Adipocyte (in vitro differentiated cells): ENCODE measurements at places on chromosomes 11 and 22.

GRCh38 chr22:41522813-41523212 is 21.5 kb downstream of the POLR3H start:
- DNase-seq = no peak

- DNase-seq = no peak
These were observed 273.8 kb upstream of the B3GAT1 start for GRCh38 chr11:134685793-134686380.

GRCh38 chr22:49600891-49601431 is 226.7 kb downstream of the BRD1 start:
- DNase-seq = no peak

- DNase-seq = no peak
These were observed 63.4 kb downstream of the FLI1 start for GRCh38 chr11:128757235-128757711.

- no peak for DNase-seq
These were observed 339.1 kb upstream of the API5 start for GRCh38 chr11:42972741-42973140.

- peak; percentile 78 for DNase-seq
These were observed 8.7 kb downstream of the PNPLA5 start for GRCh38 chr22:43883012-43883661.

- no peak for DNase-seq
These were observed 1.3 kb downstream of the PYGM start for GRCh38 chr11:64758330-64759079.

DNA sequence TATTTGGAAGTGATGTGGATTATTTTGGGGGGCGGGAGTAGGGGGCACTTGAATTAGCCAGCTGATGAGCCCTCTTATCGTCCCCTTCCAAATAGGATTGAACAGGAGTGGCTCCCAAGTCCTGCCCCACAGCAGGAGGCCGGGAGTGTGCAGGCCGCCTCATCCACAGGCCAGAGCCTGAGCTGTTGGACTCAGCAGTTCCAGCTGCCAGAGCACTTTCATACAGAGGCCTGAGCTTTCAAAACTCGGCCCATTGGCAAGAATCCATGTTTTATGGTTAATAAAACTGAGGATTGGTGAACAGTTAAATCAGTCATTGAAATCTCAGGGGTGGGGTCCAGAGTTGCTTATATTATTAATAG is 9.6 kb downstream of the FAM118A start:
- peak; percentile 29 for DNase-seq

DNA sequence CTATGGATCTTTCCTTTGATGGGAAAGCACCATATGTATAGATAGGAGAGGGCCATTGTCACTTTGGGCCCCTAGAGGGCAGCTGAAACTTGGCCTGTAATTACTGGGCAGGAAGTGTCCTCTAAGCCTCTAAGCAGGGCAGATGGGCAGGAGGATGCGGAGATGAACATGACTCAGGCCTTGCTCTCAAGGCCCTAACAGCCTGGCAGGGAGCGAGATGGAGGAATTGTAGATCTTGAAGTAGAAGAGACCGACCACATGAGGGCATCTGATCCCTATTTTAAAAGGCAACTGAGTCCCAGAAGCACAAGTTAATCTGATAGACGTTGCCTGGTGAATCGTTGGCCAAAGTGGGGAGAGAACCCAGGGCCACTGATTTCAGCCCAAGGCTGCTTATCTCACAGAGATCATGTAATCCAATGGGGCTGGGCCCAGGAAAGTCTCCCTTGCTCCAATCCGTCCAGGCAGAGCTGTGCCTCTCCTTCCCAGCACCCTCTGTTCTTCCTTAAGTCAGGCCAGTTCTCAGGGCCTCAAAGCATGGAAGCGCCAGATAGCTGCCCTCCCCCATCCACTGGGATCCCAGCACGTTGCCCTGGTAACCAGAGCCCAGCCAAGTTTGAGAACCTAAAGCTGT is 2.5 kb upstream of the SEPTIN3 start:
- DNase-seq = peak; percentile 91

DNA sequence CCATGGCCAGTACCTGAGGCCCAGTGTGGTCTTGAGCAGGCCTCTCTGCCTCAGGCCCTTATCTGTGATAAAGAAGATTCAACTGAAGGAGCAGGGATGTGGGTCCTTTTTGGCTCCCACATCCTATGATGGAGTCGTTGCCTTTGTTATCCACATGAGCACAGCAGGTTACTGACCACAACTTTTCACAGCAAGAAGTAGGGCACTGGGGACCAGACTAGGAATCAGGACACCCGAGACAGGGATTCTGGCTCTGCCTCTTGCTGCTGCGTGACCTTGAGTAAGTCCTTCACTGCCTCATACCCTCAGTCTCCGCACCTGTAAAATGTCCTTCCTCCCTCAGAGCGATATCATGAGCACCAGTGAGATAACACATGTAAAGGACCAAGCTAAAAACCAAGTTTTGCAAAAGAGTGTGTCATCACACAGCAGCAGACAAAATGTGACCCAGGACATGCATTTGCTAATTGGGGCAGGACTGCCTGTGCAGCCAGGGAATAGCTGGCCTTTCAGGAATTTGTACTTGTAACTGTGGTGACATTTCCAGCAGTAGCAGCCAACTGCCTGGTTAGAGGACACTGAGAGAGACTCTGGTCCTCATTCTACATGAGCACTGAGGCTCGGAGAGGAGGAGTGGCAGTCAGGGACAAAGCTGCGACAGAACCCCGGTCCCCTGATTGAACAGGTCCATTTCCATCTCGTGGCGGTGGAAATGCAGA is 13.2 kb upstream of the SMIM35 start:
- DNase-seq = no peak

DNA sequence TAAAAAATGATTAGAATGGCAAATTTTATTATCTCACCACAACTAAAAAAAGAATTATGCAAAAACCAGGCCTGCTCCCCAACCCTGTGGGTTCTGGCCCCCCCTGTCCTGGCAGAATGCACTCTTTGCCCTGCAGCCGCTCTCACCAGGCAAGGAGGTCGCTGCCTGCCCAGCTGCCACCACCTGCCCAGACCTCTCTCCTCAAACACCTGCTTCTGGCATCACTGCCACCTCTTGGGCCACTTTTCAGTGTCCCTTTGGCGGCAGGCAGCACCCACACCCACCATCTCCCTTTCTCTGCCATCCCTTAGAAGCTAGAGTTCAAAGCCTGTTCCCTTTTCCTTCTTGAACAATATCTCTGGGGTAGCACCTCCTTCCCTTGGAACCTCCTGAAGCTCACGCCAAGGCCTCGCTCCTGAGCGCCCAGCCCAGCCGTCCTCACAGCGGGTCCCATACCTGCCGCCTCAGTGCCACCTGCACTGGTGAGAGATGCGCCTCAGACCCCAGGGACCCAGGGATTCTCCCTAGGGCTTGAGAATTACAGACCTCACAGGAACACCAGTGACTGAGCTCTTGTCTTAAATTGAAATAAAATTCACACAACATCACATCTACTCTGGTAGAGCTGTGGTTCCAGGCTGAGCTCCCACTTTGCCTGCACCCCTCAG is 44.6 kb downstream of the SGSM3 start:
- DNase-seq = no peak

DNA sequence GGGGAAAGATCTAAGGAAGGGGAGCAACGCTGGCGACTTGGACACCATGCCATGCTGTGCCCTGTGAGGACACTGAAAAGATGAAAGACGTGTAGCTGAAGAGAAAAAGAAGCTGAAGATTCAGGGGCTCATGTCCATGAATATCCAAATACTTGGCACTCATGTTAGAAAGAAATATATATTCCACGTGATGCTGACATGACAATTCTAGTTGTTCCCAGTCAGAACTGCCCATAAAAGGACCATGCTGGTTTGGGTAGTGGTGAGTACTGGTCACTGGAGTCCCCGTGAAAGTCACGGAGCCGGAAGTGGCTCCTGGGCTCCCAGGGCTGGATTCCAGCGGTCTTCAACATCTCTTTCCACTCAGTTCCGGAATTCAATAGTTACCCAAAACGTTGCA is 9.9 kb downstream of the MS4A15 start:
- no peak for DNase-seq

DNA sequence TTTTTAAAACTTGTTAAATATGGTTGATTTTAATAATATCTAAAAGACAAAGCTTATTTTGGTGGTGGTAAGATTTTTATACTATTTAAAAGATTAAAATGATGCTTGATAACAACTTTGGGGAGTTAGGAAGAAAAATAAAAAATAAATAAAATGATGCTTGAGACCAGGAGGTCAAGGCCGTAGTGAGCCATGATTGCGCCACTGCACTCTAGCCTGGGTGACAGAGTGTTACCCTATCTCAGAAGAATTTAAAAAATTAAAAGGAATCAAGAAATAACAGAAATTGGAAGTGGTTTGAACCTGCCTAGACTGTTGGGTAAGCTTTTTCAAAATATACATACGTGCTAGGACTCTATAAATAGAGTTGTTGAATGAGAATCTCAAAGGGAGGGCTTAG is 12.1 kb upstream of the DNAJB7 start:
- no peak for DNase-seq

- peak; percentile 4 for DNase-seq
These were observed 105.0 kb downstream of the FAT3 start for GRCh38 chr11:92329646-92330045.

DNA sequence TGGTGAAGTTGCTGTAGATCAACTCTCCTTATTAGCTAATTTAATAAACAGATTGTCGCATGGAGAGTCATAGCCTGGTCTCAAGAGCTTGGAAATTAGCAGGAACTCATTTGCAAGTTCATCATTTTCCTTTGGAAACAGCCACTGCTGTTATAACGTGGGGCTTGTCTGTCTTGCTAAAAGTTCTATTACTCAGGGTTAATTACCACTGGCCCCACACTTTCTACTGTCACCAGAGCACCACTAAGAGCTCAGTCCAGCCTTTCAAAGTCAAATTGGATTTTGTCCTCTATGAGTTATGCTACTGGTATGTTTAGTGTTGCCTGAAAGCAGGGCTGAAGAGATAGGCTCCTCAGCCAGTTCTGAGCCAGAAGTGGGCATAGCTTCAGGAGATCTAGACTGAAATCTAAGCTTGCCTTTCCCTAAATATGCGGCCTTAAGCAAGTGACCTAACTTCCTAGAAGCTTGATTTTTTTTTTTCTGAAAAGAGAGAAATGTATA is 292.2 kb downstream of the INSC start:
- DNase-seq = no peak

DNA sequence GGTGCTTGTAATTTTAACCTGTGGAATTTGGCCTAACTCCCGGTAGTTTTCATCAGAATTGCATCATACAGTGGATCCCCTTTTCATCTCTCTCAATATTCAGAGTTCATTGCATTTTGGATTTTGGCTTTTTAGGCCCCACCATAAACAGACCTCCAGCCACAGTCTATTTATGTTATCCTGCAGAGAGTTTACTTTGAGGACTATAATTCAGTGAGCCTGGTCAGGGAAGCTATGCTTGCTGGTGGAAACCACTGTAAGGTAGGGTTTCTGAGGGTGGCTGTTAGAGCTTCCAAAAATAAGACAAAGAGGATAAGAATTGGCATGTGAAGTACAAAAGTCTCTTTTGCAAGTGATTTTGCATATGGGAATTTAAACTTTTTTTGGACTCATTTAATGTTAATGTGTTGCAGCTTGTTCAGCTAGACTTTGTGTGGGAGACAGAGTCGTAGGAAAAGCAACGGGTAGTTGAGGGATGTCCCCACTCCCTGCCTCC is 34.8 kb upstream of the DDI1 start:
- peak; percentile 60 for DNase-seq
